ENCODE measurements at places on chromosomes 2 and 18.

DNA sequence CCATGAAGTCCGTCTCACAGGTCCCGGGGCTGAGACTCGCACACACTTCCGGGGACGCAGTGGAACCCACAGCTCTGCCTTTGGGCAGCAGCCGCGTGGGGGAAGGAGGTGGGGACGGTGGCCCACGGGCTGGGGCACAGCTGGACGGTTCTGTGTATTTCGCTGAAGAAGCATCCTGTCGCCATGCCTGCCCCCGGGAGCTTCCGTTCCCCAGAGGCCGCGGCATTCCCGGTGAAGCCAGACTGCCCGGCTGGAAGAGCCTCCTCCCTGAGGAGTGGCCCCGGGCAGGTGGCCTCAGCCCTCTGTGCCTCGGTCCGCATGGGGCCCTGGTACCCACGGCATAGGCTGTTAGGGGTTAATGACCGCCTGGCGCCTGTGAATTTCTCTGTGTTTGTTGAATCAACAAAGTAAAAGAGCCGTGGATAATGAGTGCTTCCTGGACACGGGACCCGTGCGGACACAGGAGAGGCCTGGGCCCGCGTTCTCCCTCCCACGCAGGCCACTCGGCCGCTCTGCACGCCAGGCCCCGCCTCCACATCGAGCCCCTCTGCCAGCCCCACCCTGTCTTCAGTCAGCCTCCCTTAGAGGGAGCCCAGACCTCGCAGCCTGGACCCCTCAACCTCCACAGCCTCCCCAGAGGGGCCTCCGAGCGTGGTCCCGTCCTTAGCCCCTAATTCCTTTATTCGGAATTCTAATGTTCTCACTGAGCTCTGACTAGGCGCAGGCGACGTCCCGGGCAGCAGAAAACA lies 51.0 kb downstream of the KCNG2 start:
- no peak for DNase-seq

- no peak for DNase-seq
Observed at GRCh38 chr2:32418778-32419177, 62.0 kb downstream of the BIRC6 start.

DNA sequence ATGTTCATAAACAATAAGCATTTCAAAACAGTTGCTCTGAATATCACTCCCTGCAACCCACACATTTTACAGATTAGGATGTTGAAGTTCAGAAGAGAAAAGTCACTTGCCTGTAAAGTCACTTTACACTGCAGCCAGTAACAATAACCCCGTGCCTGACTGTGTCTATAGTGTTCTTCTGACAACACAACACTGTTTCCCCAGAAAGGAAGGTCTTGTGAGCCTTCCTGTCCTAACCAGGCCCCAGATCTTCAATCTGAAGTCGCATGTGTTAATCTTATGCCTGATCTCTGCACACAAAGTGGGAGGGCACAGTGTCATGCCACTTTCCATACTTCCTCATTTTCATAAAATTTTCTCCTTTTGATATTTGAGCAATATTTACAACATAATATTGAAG lies 120.2 kb downstream of the FEZ2 start:
- DNase-seq: no peak

DNA sequence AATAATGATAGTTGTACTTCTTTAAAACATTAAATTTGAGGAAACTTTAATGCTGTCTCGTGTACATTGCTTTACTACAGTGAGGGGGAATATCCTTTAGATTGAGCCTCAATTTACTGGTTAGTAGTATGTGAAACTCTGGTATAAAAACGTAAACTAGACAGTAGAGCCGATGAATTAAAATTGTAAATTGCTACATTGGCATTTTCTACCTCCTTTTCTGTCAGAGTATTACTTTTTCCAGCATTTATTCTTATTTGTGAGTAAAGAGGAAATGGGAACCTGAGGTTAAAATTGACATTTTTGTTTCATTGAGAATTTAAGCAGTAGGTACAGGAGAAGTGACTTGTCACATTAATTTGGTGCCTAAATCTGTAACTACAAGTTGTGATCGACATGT lies 128.2 kb downstream of the MIB1 start:
- no peak for DNase-seq

DNA sequence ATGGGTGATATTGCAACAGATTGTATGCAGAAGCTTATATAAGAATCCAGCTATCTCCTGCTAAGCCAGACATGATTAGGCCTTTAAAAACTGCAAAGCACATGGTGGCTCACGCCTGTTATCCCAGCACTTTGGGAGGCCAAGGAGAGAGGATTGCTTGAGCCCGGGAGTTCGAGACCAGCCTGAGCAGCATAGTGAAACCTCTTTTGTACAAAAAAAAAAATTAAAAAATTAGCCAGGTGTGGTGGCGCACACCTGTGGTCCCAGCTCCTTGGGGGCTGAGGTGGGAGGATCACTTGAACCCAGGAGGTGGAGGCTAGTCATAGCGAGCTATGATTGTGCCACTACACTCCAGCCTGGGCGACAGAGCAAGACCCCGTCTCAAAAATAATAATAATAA lies 204.6 kb downstream of the TNS1 start:
- no peak for DNase-seq

DNA sequence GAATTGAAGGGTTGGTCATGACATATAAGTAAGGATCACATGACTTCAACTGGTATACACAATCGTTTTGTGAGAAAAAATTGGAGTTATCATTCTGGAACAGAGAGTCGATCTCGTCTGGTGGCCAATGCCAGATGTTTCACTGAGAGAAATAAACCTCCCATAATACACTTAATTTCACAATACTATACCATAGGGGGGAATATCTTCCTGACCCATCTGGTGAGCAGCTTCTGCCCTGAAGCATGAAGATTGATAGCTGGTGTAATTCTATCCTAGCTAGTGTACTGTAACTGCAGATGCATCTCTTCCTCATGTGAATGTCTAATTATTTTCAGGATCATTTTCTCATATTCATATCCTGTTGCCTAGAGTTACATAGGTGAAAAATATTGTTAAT lies 15.7 kb upstream of the CDH7 start:
- no peak for DNase-seq

GRCh38 chr2:196182439-196183171 lies 11.2 kb upstream of the STK17B start:
- no peak for DNase-seq

Measured in cortex of kidney (tissue), 1 donor.